K562 (cell line): ENCODE measurements at places on chromosomes 12 and 14. TPM values are rescaled to one million over a fixed set of nuclear protein-coding genes. Genes with fewer than 3 reads are reported as not detected.

DNA sequence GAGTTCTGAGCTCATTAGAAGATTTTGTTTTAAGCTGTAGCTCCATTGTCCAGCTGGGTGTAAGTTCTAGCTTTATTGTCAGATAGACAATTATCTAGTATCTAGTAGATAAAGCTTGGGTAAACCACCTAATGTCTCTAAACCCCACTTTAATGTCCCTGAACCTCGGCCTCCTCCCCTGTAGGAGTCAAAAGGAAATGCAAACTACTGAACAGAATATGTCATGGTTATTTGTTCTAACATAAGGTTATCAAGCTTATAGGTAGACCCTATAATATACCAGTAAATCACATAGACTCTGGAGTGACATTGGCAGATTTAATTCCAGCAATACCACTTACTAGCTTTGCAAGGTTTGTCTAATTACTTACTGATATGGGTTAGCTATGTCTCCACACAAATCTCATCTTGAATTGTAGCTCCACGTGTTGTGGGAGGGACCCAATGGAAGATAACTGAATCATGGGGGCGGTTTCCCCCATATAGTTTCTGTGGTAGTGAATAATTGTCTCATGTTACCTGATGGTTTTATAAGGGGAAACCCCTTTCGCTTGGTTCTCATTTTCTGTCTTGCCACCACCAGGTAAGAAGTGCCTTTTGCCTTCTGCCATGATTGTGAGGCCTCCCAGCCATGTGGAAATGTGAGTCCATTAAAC, 29.4 kb downstream of the BCAT1 start:
- DNase-seq = no peak
- no peak overlapping the region for H3K27ac ChIP-seq
- no peak overlapping the region for H3K4me3 ChIP-seq
- peaks cover 4% of the 10 kb centered on the region; the same call in 1 of the 2 replicates for H3K4me1 ChIP-seq
- no peaks in the 10 kb centered on the region for H3K27me3 ChIP-seq
- H3K36me3 ChIP-seq = peaks cover 20% of the 10 kb centered on the region

- DNase-seq = no peak
- no peaks in the 10 kb centered on the region for H3K27me3 ChIP-seq
- peaks cover under 1% of the 10 kb centered on the region; the same call in 1 of the 3 replicates for H3K4me1 ChIP-seq
- no peaks in the 10 kb centered on the region for H3K36me3 ChIP-seq
These were observed 13.2 kb downstream of the SLC2A14 start for GRCh38 chr12:7859552-7859951.

- no peak overlapping the region for H3K27ac ChIP-seq
- no peak for DNase-seq
- H3K4me3 ChIP-seq = no peak overlapping the region
- H3K36me3 ChIP-seq = no peaks in the 10 kb centered on the region
These were observed 3.5 kb upstream of the GYS2 start for GRCh38 chr12:21608196-21608595.

- peaks cover 95% of the 10 kb centered on the region for H3K36me3 ChIP-seq
- H3K27ac ChIP-seq = no peak overlapping the region
- H3K27me3 ChIP-seq = no peaks in the 10 kb centered on the region
- no peak for DNase-seq
These were observed 26.6 kb downstream of the DDX24 start for GRCh38 chr14:94054401-94054800.

- H3K27ac ChIP-seq = no peak overlapping the region
- H3K4me3 ChIP-seq = no peak overlapping the region
- no peaks in the 10 kb centered on the region for H3K36me3 ChIP-seq
- H3K27me3 ChIP-seq = no peaks in the 10 kb centered on the region
- no peaks in the 10 kb centered on the region; the same call in 1 of the 2 replicates for H3K4me1 ChIP-seq
These were observed 8.3 kb upstream of the GPX2 start for GRCh38 chr14:64950889-64951288.

PRPH gene
- total RNA-seq = 0.81 and 1.6 TPM in 2 replicates

- peaks cover 4% of the 10 kb centered on the region; the same call in 1 of the 3 replicates for H3K36me3 ChIP-seq
- H3K4me1 ChIP-seq = peaks cover 19% of the 10 kb centered on the region
- no peak overlapping the region for H3K27ac ChIP-seq
- DNase-seq = no peak
- no peaks in the 10 kb centered on the region for H3K27me3 ChIP-seq
These were observed 5.8 kb upstream of the PUS1 start for GRCh38 chr12:131923260-131923659.

DNA sequence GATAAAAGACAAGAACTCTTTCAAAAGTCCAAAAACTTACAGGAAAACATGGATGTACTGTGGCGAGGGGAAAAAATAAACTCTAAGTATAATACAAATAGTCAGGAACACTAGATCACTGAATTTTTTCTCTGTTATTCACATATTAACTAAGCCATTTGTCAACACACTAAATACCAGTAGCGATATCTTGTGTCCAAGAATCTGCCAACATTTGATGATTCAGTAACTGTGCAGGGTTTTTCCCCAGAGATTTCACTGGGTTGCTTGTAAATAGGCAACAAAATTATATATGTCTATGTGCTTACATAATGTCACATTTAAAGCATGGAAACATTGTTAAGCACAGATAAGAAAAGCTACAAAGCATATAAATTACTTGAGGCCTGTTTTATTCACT, 205.9 kb downstream of the KIF21A start:
- no peaks in the 10 kb centered on the region for H3K36me3 ChIP-seq
- no peaks in the 10 kb centered on the region for H3K27me3 ChIP-seq
- no peaks in the 10 kb centered on the region for H3K4me1 ChIP-seq
- H3K4me3 ChIP-seq = no peak overlapping the region

KCNK10 gene
- not detected in 2 replicates for total RNA-seq
